ENCODE measurements at places on chromosomes 1 and 21. TPM values are rescaled to one million over a fixed set of nuclear protein-coding genes. Genes with fewer than 3 reads are reported as not detected.

Gene SPRR2D
- total RNA-seq = not detected

- no peak overlapping the region for H3K27ac ChIP-seq
- H3K4me1 ChIP-seq = no peaks in the 10 kb centered on the region
- H3K4me3 ChIP-seq = no peak overlapping the region
Measured at GRCh38 chr1:36652586-36652985, 169.9 kb upstream of the CSF3R start.

DNA sequence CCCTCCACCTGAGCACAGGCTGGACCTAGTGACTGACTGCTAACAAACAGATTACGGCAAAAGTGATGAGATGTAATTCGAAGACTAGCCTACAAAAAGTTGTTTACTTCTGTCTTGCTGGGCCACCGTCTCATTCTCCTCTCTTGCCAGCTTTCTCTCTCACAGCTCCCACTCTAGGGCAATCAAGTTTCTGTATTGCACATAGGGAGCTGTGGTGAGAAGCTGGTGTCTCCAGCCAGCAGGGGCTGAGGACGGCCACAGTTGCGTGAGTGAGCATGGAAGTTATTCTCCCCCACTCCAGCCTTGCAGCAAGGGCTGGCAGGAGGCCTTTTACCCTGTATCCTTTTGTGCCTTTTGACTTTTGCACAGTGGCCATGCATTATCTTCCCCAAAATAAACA, 8.6 kb upstream of the COL6A2 start:
- H3K36me3 ChIP-seq = no peaks in the 10 kb centered on the region
- no peak overlapping the region for H3K4me3 ChIP-seq
- no peaks in the 10 kb centered on the region for H3K4me1 ChIP-seq
- H3K27ac ChIP-seq = no peak overlapping the region
- DNase-seq = no peak

Gene SOX13
- total RNA-seq = 29.6 TPM

Gene UBE4B
- 43.8 TPM for total RNA-seq

Gene VASH2
- total RNA-seq = not detected

DNA sequence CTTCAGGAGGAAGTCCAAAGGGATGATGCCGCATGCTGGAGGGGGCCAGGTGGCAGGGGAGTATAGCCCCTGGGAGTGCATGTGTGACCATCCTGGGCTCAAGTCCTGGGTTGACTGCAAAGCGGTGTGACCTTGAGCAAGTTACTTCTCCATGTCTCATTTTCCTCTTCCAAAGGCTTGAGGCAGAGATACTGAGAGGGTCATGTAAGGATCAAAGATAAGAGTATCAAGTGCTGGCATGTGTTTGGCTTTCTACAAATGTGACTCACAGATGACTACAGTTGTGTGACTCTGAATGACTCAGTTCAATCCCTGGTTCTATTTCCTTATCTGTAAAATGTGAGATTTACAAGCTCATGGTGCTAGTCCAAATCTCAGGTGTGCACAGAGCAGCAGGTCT, 26.1 kb downstream of the PROK1 start:
- no peaks in the 10 kb centered on the region for H3K27me3 ChIP-seq
- H3K4me1 ChIP-seq = peaks cover 22% of the 10 kb centered on the region
- H3K36me3 ChIP-seq = no peaks in the 10 kb centered on the region

Gene MYOC
- total RNA-seq = 5.4 TPM

Gene PCNX2
- 72.1 TPM for total RNA-seq

Gene RSPH1
- 1.6 TPM for total RNA-seq

Gene MROH9
- total RNA-seq = not detected

- no peak for DNase-seq
- no peaks in the 10 kb centered on the region for H3K4me1 ChIP-seq
- H3K4me3 ChIP-seq = no peak overlapping the region
- H3K27me3 ChIP-seq = no peaks in the 10 kb centered on the region
Measured at GRCh38 chr1:29949676-29950075, 713.4 kb downstream of the PTPRU start.

Data from body of pancreas (tissue), 4 donors.